Inflammatory macrophage (primary cell): ENCODE measurements at places on chromosomes 5 and 9.

DNA sequence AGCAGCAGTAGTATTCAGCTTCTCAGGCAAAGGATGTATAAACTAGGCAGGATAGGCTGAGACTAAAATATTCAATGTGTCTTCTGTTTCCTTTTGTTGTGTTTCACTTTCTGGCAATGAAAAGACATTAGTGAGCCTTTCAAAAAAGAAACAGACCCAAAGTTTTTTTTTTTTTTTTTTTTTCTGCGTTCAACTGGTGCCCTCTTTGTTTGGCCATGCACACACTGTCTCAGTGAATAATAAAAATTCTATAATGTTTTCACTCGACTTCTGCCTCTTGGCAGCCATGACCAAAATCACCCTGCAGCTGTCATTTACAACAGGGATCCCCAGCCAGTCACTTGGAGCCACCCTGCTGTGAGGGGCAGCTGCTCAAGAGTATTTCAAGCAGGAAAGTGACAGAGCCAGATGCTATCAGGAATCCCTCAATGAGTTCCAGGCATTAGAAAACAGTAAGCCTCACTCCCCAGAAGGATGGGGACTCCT is 44.0 kb upstream of the MAN2A1 start:
- DNase-seq, result no peak

DNA sequence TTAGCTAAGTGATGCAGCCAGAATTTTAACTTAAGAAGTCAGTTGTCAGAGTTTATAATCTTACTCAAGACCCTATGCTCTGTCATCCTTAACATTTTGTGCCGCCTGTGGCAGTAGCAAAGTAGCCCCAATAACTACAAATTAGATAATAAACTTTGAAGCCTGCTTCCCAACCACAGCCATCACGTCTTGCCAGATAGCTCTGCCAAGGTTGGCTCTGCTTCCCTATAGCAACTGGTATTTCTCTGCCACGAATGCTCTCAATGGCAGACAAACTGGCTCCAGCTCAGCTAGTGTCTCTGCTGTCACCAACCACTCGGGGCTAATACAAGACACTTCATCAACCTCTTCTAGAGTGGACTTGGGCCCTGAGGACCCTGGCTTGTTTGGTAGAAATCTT is 576.1 kb downstream of the CDH12 start:
- DNase-seq, result no peak

- no peak for DNase-seq
Measured at GRCh38 chr9:135296735-135297455, 182.7 kb upstream of the PPP1R26 start.

DNA sequence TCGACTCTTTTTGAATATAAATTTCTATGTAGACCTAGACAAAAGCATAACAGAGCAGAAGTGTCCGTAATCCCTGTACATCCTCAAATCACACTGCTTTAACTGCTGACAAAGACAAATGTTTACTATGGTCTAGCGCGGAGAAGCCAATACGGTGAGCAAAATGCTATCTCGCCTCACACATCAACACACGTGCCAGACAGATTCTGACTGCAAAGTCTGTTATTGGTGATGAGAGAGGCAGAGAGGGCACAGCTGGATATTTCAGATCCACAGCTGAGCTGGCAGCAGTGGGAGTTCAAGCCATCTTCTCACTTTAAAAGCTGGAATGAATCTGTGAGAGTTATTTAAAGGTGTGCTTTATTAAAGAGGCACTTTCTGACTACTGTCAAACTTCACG is 124.3 kb downstream of the ARL15 start:
- no peak for DNase-seq

DNA sequence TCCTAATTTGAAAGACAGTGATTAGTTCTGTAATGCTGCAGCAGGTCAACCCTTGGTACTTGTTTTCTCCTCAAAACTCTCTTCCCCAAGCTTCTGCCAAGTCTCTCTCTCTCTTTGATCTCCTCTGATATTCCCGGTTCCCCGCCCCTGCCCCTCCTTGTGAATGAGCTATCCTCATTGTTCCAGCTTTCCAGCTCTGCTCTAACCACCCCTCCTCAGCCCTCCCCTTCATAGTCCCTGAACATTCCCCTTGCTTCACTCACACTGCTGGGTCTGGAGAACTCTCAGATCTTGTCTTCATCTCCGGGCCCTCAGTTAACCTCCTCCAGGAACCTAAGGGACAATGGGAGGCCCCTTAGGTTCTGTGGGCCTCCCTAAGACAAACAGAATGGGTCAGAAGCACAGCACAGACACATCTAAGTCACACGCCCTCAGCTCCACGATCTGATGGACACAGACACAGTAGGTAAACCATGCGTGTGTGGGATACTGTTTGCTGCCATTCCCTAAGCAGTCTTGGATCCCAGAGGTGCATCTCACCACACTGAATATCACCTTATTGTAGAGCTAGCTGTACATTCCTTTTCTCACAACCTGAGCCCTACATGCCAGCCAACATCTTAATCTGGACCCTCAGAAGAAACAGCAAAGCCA is 17.4 kb upstream of the LARP1 start:
- DNase-seq, result no peak

DNA sequence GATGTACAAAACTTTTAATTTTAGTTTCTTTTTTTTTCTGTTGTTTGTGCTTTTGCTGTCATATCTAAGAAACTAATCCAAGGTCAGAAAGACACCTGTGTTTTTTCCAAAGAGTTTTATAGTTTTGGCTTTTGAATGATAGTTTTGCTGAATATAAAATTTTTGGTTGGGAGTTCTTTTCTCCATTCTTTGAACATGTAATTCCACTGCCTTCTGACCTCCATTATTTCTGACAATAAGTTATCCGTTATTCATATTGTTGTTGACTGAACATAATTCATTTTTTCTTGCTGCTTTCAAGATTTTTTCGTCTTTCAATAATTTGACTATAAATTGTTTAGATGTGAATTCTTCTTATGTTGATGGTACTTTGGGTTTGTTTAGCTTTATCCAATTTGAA is 82.2 kb upstream of the SLC24A2 start:
- DNase-seq, result no peak

- DNase-seq, result no peak
Measured at GRCh38 chr5:155147222-155147621, 133.7 kb downstream of the KIF4B start.

- no peak for DNase-seq
Measured at GRCh38 chr5:123813264-123813663, 301.3 kb downstream of the CSNK1G3 start.

DNA sequence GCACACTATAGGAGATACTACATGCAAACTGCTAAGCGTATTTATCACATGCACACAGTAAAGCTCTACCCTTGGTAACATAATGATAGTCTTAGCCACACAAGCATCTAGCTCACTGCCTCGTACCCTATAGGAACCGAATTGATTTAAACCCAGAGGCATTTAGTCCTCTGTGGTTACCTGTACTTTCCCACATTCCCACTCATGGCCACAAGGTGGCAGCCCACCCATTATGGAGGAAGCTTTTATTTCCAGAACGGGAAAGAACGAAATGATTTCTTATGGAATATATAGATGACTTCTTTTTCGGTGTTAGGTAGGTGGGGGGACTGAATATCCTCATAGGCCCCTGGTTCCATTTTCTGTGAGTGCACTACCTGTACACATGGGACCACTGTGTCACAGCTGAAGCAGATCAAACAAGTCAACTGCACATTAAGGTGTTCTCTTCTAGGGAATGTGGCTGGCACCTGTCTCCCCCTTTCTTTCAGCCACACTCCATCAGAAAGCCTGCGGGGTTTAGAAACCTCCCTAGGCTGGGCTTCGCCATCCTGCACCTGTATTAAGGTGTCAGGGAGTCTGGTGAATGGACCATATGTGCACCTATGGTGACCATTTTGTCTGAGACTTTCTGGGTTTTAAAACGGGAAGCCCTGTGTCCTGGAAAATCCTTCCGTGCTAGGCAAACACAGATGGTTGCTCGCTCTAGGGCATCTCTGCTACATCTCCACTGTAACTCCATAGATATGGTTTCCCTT is 313.2 kb downstream of the SLIT3 start:
- peak; percentile 60 for DNase-seq

DNA sequence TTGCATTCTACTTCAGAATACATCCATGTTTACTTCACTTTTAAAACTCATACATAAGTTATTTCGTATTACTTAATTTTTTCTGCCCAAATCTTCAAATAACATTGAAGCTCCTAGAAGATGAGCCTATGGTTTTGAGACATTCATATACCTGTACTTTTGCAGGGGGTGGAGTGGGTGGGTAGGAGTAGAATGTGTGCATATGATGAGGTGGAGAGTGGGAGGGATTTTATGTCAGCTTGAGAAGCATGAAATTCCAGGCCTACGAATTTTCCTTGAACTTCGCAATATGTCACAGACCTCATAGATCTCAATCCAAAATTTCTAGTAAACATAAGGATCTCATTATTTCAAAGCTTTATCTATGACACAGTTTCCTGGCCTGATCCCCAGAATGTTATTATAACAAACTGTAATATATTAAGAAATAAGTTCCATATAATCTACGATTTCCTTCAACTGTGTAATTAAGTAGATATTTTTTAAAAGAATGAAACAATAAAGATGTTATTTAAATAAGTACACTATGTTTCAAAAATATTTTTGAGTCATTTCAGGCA is 19.7 kb upstream of the MOB3B start:
- DNase-seq, result no peak

GRCh38 chr5:18798058-18798457 is 1163.8 kb downstream of the TAF11L14 start:
- DNase-seq, result no peak

DNA sequence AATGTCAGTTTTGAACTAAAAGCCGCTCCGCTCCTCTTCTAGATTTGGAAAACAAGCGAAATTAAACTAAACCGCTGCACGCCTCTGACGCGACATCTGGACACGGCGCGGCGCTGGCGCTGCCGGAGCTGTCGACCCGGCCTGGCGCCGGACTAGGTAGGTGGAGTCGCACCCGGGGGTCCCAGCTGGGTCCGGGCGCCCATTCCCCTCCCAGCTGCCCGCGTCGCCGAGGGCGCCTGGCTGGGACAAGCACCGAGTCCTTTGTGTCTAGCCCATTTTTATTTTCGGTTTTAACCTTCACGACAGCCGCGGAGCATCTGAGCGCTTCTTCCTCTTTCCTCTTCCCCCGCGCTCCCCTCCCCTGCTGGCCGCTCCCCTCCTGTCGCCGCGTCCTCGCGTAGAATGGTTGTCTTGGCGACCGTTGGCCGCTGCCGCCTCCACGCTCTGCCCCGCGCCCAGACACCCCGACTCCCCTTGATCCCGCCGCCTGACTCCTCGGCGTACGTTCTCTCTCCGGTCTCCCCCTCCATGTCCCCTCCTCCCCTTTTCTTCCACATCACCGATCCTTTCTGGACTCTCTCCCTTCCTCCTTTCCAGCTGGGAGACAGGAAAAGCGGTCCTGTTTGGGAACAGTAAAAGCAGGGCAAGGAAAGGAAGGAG is 545 bp downstream of the CDKN2B-AS1 start:
- DNase-seq, result peak; percentile 90

- DNase-seq, result no peak
Measured at GRCh38 chr5:133433641-133434040, 178.7 kb downstream of the FSTL4 start.

GRCh38 chr9:133122935-133123611 is 2.0 kb upstream of the RALGDS start:
- DNase-seq, result no peak

DNA sequence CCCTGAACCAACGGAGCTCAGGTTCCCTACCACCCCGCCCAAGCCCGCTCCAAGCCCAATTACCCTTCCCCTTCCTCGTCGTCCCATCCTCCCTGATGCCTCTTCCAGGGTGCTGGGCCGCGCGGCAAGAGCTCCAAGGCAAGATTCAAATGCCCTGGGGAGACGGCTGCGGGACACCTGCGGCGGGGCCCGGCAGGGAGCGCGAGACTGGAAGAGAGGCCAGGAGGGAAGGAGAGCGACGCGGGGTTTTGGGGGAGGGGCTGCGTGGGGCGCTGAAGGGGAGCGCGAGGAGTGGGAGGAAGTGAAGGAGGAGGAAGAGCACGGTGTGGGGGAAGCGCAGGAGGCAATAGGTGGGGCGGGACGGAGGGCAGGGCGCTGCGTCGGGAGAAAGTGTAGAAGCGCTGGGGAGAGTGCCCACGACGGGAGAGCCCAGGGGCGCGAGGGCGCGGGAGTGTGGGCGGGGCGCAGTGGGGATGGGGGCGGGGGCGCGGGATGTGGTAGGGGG is 975 bp upstream of the NXNL2 start:
- no peak for DNase-seq

DNA sequence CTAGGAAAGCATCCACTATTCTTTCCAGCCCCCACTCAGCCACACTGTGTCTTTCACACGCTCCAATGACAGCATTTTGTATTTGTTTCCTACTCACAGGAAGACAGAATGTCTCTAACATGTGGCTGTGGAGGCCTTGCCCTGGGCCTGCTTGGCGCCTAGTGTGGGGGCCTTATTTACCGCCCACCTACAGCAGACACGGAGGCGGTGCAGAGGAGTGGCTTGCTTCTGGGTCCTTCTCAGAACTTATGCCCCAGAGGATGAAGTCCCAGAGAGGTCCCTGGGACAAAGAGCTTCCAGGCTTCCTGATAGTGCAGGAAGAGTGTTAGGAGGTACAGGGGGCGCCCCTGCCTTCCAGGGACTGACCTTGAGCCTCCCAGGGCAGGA is 8.5 kb upstream of the MRNIP start:
- no peak for DNase-seq

GRCh38 chr5:91641730-91642350 is 258.7 kb upstream of the ARRDC3 start:
- DNase-seq, result peak; percentile 60

- no peak for DNase-seq
Measured at GRCh38 chr9:101650142-101650541, 55.4 kb upstream of the PPP3R2 start.

GRCh38 chr9:131385296-131385695 is 8.6 kb upstream of the PRRC2B start:
- DNase-seq, result no peak

GRCh38 chr9:26231391-26231790 is 553.1 kb upstream of the TUSC1 start:
- no peak for DNase-seq

DNA sequence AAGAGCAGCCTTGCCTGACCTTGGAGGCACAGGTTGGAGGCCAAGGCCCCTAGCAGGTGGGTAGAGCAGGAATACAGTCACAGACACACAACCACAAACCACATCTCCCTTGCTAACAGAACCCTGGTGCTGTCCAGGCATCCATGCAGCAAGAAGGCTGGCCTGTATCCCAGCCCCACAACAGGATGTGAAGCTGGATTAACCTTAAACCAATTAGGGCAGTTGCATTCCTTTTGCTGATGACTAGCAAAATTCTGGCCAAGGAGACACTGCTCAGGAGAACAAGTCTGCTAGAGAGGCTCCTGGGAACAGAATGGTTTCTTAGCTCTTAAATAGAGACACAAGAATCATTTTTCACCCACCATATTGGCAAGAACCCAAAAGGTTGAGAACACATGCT is 97.8 kb downstream of the C5orf15 start:
- DNase-seq, result no peak

DNA sequence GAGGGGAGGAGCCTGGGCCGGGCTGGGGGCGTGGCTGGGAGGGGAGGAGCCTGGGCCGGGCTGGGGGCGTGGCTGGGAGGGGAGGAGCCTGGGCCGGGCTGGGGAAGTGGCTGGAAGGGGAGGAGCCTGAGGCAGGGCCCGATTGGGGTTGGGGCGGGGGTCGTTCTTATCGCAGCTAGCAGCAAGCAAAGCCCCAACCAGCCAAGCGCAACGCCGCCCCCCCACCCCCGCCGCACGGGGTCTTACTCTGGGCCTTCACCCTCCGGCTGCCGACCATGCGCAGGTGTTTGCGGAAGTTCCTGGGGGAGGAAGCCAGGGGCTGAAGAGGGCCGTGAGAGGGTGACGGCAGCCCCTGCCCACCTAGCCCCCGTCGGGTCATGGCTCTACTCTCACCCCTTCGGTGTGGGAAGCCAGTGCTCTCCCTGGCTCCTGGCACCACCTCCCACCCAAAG is 5.0 kb downstream of the NSMF start:
- peak; percentile 33 for DNase-seq
